Eye (tissue), 1 donor: ENCODE measurements at places on chromosomes 1 and 21.
A peak's percentile ranks its signal among the peaks of the same experiment; 100 is the strongest.

DNA sequence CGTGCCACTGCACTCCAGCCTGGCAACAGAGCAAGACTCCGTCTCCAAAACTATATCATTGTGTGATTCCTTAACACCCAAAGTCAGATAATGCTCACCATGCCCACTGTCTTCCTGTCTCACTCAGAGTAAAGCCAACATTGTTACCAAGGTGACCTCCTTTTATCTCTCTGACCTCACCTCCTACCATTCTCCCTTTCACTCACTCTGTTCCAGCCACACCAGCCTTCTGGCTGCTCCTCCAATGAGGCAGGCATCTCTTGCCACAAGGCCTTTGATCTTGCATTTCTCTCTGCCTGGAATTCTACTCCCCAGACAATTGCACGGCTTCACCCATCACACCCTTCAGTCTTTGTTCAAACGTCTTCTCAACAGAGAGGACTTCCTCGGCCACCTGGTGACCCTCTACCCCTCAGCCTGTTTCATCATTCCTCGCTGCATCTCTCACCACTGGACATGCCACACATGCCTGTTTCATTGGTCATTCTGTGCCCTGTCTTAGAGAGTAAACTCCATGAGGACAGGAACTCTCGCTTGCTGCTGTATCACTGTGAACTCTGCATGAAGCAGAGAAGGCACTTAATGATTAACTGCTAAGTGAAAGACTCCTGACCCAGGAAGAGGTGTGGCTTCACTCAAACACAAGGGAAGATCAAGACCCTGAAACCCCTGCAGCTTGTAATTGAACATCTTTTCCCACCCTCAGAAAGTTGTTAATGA is 67.1 kb upstream of the CAPZB start:
- DNase-seq = no peak

DNA sequence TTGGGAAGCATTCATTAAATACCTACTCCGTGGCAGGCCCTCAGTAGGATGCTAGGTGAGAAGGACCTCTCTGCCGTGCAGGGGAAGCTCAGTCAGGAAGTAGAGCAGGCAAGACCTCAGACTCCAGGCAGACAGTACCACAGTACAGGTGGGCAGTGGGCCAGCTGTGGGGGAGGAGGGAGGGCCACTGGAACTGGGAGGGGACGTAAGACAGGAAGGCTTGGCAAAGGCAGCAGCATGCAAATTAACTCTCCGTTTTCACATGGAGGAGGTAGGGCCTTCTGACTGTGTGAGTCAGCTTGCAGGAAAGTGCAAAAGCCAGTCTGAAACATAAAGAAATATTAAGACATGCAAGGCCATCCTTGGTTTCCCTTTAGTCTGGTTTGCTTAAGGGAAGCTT is 157.7 kb downstream of the TRIM33 start:
- peak; percentile 44 for DNase-seq

DNA sequence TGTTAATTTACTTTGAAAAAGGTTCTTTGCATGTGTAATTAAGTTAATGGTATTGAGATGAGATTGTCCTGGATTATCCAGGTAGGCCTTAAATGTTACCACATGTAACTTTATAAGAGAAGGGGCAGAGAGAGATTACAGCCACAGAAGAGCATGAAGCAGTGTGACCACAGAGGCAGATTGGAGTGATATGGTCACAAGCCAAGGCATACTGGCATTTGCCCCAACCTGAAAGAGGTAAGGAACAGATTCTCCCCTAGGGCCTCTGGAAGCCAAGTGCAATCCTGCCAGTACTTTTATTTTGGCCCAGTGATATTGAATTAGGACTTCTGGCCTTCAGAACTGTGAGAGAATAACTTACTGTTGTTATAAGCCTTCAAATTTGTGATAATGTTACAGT is 23.0 kb downstream of the RNF2 start:
- no peak for DNase-seq

GRCh38 chr1:182339684-182340083 is 51.9 kb downstream of the GLUL start:
- no peak for DNase-seq

DNA sequence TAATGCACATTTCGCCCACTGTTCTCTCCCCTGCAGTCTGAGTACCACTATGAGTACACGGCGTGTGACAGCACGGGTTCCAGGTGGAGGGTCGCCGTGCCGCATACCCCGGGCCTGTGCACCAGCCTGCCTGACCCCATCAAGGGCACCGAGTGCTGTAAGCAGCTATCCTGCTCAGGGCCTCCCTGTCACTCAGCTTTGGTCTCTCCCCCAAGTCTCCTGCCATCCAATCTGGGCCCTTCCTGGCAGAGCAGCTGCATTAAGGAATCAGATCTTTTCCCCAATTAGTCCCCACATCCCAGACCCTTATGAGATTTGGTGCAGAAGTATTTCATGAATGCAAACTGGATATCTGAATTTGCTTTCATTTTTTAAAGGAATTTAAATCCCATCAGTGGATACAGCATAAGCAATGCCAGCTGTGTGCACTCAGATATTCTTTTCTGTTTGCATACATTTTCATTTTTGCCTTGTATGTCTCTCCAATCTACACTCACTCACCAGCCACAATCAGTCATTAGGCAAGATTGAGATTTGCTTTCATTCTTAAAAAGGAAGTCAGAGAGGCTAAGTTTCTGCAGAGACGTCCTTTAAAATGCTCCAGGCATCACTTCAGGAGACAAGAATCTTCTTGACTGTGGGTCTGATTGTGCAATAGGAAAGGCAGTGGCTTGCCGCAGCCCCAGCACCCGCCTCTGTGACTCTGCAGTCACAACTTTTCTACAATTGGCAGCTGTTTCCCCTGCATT is 48.1 kb downstream of the ELAPOR1 start:
- DNase-seq = peak; percentile 68

- DNase-seq = no peak
Observed at GRCh38 chr21:44925378-44925755, 4.7 kb upstream of the ITGB2 start.

GRCh38 chr1:30452170-30452569 is 271.2 kb downstream of the MATN1 start:
- DNase-seq = no peak

DNA sequence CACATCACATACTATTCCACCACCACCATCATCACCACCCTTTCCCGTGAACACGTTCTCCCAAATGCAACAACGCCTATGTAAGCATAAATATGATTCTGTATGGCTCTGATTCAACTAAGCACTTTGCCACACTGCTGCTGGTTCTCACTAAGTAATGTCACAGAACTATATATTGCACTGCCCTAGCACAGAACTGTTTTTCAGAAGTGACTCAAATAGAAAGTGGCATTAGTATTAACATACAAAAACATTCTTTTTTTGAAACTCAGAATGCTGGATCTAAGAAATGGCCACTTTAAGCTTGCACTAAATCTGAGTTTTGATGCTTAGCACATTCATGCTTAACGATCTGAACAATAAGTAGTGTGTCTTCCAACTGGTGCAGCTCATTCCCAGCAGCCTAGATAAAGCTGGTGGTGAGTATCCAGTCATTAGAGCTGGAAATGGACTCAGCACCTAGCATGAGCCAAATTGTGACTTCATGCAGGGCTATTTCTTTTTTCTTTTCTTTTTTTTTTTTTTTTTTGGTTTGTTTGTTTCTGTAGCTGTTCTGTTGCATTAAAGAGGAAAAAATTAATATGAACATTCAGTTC is 46.2 kb upstream of the ZC3H11B start:
- DNase-seq = peak; percentile 26

GRCh38 chr1:162590686-162591085 is 29.2 kb downstream of the UAP1 start:
- DNase-seq = no peak

GRCh38 chr1:12104417-12104816 is 41.3 kb downstream of the TNFRSF8 start:
- DNase-seq = no peak
